ENCODE measurements at places on chromosomes 1 and 21.
A peak's percentile ranks its signal among the peaks of the same experiment; 100 is the strongest.

DNA sequence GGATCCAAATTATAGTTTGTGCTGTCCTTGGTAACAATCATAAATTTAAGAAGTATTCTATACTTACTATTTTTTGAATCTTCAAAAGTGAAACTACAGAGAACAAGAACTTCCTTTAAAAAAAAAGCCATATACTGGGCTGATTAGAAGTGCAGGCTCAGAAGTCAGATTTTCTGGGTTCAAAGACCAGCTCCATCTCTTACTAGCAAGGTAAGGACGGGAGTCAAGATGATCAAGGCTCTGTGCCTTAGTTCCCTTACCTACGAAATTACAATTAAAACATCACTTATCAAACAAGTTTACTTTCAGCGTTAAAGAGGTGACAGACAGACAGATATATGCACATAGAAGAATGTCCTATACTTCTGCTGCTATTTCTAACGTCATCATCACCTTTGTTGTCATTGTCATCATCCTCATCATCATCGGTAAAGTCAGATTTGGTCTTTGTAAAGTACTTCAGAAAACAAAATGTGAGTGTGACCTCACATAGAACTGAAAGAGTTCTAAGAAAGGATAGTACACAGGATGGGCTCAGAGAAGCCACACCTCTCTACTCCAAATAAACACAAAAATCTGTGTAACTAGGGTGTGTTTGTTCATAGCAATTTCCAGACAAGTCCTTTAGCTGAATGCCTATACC lies 178.7 kb downstream of the VAV3 start:
- peak; percentile 71 for DNase-seq

GRCh38 chr1:10510520-10511493 lies 36.1 kb downstream of the PEX14 start:
- DNase-seq = peak; percentile 73

DNA sequence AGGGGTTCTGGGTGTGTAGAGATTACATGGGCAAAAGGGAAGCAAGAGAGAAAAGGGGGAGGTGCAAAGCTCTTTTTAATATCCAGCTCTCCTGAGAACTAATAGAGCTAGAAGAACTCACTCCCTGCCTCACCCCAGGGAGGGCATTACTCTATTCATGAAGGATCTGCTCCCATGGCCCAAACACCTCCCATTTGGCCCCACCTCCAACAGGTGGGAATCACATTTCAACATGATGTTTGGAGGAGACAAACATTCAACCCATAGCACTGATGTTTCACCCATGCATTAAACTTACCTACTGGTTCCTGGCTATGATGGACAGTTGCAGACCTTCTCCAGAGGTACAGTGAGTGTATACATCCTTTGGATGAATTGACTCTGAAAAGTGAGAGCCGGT lies 7.3 kb upstream of the JUN start:
- DNase-seq = no peak

- no peak for DNase-seq
Measured at GRCh38 chr21:29775462-29775861, 164.3 kb downstream of the GRIK1 start.

GRCh38 chr1:97816927-97817326 lies 103.9 kb downstream of the DPYD start:
- no peak for DNase-seq

DNA sequence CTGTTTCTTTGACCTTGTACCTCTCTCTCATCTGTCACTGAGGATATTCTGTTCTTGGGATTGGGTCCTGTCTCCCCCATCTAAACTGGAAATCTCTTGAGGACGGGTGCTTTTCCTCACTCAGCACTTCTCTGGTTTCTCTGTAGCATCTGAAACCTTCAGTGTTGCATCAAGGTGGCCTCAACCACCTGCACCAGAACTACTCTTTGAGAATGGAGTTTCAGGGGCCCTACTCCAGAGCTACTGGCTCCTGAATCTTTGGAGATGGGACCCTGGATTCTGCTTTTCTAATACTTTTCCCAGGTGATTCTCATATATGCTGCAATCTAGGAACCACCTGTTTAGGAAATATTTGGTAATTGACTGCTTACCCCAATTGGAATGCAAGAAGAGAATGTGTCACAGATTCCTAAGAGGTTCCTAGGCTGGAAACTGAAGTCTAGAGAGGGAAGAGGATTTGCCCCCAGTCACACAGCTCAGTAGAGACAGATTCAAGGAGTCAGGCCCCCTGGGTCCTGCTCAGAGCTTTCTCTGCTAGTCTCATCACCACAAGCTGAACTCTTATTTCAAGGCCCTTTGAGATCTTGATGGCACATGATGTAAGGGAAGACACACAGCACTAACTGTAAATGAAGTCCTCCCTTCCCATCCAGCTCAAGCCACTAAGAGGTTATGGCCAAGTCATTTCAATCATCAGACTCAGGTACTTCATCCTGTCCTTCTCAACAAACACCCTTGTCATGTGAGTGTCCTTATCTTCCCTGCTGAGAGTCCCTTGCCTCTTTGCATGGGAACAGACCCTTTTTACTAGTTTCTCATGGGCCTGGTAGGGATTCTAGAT lies 48.7 kb downstream of the EIF2D start:
- DNase-seq = no peak
